Neural crest cell (in vitro differentiated cells): ENCODE measurements at places on chromosomes 2 and 18. TPM values are rescaled to one million over a fixed set of nuclear protein-coding genes. Genes with fewer than 3 reads are reported as not detected.

DNA sequence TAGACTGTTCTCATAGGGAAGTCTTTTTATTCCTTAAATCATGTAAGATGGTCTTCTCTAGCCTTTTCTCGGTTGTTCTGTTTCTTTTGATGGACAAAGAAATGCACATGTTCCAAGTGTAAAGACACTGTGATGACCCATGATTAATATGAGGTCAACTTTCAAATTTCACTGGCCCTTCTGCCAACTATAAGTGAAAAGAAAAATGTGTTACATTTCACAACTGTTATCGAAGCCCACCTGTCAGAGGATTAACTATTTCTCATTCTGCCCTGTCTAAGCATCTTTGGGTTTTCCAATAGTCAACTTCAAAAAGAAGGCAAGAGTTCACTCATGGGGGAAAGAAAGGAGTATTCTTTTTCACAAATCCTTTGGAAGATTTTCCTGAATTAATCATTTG is 3.3 kb downstream of the RDH14 start:
- no peak for DNase-seq
- H3K36me3 ChIP-seq: peaks cover 19% of the 10 kb centered on the region
- no peaks in the 10 kb centered on the region for H3K27me3 ChIP-seq
- H3K4me1 ChIP-seq: peaks cover 37% of the 10 kb centered on the region

GRCh38 chr18:22469061-22469734 is 51.5 kb upstream of the CTAGE1 start:
- no peak overlapping the region for H3K4me3 ChIP-seq
- no peak overlapping the region for H3K27ac ChIP-seq
- DNase-seq: no peak
- no peaks in the 10 kb centered on the region for H3K36me3 ChIP-seq
- H3K27me3 ChIP-seq: peaks cover 13% of the 10 kb centered on the region
- H3K4me1 ChIP-seq: peaks cover 24% of the 10 kb centered on the region

GRCh38 chr2:238009563-238009962 is 42.7 kb downstream of the UBE2F start:
- no peak overlapping the region for H3K4me3 ChIP-seq
- H3K27ac ChIP-seq: peak overlapping the region; percentile 28
- H3K27me3 ChIP-seq: no peaks in the 10 kb centered on the region
- peaks cover 12% of the 10 kb centered on the region for H3K4me1 ChIP-seq

The SAG gene
- total RNA-seq: not detected in 2 replicates

The IL37 gene
- total RNA-seq: 0.40 TPM in 1 of 2 replicates, not detected in the other

The SCN2A gene
- total RNA-seq: 0.47 and 0.55 TPM in 2 replicates

The ECEL1 gene
- 42.9 and 43.9 TPM in 2 replicates for total RNA-seq
